ENCODE measurements at places on chromosomes 5 and 9. TPM values are rescaled to one million over a fixed set of nuclear protein-coding genes. Genes with fewer than 3 reads are reported as not detected.

ANKRD31 gene
- total RNA-seq = 0.22 TPM

DNA sequence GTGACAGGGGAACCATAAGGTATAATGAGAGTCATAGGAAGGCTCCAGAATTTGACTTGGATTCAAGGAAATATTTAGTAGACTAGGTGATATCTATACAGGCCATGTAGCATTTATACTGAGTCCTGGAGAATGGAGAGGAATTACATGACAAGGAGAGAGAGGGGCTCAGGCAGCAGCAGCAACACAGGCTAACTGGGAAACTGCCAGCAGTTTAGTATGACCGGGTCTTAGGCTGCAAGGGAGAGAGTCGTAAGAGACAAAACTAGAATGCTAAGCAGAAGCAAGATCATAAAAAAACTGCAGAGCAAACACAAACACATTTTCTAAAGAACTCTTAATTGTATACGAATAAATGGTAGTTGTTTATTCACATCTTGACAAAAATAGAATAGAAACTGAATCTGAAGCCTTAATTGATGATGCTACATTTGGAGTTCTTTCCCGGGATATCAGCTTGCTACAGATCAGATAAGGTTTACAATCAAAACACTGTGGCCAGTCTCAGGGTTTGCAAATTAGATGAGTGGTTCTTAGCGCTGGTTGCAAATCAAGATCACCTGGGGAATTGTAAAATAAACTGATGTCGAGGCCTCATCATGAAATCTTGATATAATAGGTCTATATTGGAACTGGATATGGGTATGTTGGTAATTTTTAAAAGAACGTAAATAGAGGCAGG, 480.0 kb upstream of the C9orf72 start:
- no peak overlapping the region for H3K27ac ChIP-seq
- no peaks in the 10 kb centered on the region for H3K36me3 ChIP-seq
- no peaks in the 10 kb centered on the region for H3K27me3 ChIP-seq
- H3K4me1 ChIP-seq = no peaks in the 10 kb centered on the region

DNA sequence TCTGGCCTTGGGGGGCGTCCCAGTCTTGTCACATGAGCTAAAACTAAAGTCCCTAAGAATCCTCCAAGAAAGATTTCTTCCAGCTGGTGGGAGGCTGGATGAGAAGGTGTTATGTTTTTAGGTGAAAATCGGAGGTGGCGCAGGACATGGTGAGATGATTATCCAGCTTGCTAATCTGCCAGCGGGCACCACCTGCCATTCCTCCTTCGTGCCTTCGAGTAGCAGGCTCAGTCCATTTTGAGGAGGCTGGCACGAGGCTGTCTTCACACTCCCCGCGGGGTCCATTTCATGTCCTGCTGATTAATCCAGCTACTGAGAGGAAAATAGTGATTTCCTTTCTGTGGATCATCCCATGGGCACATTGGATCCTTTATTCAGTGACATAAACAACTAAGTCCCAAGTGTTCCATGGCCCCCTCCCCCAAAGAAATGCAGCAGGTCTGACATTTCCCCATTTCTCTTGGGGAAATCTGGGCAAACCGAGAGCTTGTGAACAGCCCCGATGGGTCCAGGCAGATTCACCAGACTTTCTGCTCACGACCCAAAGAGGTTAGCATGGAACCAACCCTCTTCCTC, 38.2 kb upstream of the EXOC3 start:
- no peak overlapping the region for H3K27ac ChIP-seq
- H3K27me3 ChIP-seq = no peaks in the 10 kb centered on the region
- no peak for DNase-seq
- no peak overlapping the region for H3K4me3 ChIP-seq

TEX48 gene
- not detected for total RNA-seq

- H3K27me3 ChIP-seq = no peaks in the 10 kb centered on the region
- peaks cover 4% of the 10 kb centered on the region for H3K4me1 ChIP-seq
- no peak for DNase-seq
- no peaks in the 10 kb centered on the region for H3K36me3 ChIP-seq
Observed at GRCh38 chr5:179370490-179371120, 25.3 kb upstream of the ADAMTS2 start.

NFIB gene
- total RNA-seq = 1.0 TPM

- DNase-seq = peak; percentile 82
- no peaks in the 10 kb centered on the region for H3K27me3 ChIP-seq
- H3K4me1 ChIP-seq = no peaks in the 10 kb centered on the region
- H3K4me3 ChIP-seq = no peak overlapping the region
Observed at GRCh38 chr5:153974131-153974812, 64.4 kb downstream of the FAM114A2 start.
